NCI-H1694 (cell line): ENCODE measurements at places on chromosomes 12 and 14.

DNA sequence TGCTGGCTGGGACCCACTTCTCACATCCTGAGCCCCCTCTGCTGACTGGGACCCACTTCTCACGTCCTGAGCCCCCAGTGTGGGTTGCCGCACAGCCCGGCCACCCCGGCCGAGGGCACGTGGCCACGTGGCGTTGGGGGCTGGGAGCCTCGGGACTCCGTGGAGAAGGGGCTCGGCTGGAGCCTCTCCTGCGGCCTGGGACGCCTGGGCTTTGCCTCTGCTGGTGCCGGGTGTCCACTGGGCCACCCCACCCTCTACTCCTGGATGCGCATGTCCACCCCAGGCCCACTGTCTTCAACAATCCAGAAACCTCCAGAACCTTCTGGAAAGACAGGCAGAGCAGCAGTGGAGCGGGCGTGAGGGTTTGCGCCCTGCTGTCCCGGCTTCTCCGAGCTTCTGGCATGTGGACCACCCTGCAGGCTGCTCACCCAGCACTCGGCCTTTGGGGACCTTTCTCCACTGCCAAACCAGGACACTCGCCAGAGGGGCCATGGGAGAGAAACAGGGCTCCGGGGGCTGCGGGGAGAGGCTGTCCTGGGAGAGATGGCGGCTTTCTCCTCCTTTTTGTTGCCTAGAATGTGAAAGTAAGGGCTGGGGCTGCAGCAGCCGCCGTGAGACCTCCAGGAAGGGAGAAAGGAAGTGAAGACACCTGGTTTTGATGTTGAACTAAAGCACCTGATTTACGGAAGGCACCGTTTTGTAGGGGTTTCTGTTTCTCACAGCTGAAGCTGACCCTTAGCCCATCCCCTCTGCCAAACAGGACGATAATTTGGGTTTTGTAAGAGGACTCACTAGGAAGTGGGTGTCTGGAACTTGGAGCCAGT lies 30.0 kb downstream of the NOC4L start:
- DNase-seq, result no peak

DNA sequence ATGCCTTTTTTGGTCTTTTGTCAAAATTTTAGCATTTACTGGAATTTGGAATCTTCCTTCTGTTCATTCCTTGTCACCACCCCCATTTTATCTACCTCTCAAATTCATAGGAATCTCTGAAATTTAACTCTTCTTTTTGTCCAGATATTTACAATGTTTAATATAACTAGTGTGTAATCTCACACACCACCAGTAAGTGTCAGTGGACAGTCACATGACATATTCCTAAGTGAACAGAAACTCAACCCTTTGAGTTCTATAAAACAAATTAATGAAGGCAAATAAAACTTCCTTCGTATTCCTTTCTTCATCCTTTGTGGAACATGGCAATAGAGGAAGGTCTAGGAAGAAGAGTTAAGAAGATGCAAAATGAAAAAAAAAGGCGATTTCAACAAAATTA lies 26.6 kb downstream of the ATF7 start:
- DNase-seq, result no peak

DNA sequence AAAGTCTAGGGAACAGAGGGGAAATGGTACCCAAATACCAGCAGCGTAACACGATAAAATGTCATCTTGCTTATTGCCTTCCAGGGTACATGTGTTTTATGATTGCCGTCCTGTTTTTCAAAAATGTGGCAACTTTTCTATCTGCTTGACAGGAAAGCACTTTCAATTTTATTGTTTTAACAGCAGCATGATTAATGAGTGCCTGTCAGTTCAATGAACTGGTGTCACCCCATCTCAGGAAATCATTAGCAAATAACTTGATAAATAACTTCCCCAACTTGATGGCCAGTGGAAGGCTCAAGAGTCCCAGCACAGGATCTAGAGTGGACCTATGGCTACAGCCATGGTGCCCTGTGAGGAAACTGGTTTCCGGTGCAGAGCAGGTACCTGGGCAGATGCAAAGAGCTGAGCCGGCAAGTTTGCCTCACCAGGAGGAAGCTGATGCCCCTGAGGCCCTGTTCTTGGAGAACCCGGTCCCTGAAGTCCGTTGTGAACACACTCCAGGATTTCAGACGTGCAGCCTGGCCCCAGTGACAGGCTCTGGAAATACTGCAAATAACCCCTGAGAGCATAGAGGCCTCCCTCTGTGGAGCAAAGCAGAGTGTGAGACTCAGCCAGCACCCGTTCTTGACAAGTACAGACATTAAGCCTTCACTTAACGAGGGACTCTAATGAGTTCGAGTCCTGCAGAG lies 173.5 kb upstream of the SFSWAP start:
- DNase-seq, result no peak

DNA sequence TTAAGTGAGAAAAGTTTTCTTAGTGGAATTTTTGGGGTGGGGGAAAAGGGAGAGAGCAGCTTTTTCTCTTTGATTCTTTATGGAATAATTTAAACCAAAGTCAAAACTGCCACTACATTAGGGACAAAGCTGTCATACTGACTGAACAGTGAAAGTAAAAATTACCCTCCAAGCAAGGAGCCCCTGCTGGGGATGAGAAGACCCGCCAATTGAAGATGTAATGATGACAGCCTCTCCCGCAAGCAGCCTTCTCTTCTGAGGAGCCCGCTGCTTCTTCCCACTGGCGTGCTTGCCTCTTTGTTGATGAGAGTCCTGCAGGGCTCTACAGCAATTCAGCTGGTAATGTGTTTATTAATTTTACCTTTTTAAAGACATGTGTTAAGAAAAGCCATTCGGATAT lies 151.0 kb downstream of the EFCAB11 start:
- DNase-seq, result no peak

GRCh38 chr12:64608901-64609535 lies 1.3 kb upstream of the RASSF3 start:
- no peak for DNase-seq

GRCh38 chr12:27573972-27574371 lies 50.0 kb downstream of the PPFIBP1 start:
- no peak for DNase-seq

DNA sequence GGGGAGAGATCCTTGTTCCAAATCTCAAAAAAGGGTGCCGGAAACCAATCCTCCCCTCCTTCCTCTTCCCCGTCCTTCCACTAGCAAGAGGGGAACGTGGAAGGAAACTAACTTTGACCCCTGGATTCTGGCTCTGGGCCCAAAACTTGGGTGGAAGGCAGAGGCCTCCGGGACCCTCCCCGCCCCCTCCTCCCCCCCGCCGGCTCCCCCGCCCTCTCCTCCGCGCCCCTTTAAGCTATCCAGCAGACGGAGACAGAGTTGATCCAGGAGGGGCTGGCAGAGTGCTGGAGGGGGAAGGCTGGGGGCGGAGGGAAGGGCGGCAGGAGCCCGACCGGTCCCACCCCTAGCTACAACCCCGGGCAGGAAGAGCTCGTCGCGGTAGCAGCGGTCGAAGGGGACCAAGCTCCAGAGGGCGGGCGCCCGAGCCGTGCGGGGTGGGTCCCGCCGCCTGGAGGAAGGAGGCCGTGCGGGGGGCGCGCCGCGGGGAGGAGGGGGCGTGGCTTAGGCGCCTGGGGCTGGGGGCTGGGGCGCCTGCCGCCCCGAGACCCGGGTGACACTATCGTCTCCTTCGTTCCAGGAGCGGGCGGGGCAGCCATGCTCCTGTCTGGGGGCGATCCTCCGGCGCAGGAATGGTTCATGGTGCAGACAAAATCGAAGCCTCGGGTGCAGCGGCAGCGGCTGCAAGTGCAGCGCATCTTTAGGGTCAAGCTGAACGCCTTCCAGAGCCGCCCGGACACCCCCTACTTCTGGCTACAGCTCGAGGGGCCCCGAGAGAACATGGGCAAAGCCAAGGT lies at the start of gene NYNRIN:
Gene NYNRIN, plus strand, starts transcription at position 351 of the 794 bp plus-strand sequence. Its CDS starts 244 bp downstream, at position 595.
- peak; percentile 28 for DNase-seq

DNA sequence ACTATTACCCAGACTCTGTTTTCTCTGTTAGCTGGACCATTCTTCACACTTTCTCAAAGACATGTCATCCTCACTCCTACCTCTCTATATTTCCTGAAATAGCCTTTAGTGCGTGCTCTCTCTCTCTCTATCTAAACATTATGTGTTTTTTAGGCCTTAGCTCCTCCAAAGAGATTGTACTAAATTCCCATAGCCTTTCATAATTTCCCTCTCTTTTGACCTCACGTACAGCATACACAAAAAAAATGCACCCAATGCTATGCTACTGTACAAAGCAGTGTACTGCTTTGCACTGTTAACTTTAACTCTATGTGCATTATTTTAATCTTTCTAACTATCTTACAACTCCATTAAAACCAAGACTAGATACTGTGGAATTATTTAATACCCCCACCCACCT lies 288.4 kb downstream of the DAD1 start:
- DNase-seq, result no peak

- DNase-seq, result no peak
These were observed 55.9 kb upstream of the AVPR1A start for GRCh38 chr12:63206909-63207308.

GRCh38 chr14:92850492-92850891 lies 56.4 kb downstream of the GOLGA5 start:
- DNase-seq, result no peak
